Hepatic stellate cell (primary cell): ENCODE measurements at places on chromosomes 12 and 14.
A peak's percentile ranks its signal among the peaks of the same experiment; 100 is the strongest.

DNA sequence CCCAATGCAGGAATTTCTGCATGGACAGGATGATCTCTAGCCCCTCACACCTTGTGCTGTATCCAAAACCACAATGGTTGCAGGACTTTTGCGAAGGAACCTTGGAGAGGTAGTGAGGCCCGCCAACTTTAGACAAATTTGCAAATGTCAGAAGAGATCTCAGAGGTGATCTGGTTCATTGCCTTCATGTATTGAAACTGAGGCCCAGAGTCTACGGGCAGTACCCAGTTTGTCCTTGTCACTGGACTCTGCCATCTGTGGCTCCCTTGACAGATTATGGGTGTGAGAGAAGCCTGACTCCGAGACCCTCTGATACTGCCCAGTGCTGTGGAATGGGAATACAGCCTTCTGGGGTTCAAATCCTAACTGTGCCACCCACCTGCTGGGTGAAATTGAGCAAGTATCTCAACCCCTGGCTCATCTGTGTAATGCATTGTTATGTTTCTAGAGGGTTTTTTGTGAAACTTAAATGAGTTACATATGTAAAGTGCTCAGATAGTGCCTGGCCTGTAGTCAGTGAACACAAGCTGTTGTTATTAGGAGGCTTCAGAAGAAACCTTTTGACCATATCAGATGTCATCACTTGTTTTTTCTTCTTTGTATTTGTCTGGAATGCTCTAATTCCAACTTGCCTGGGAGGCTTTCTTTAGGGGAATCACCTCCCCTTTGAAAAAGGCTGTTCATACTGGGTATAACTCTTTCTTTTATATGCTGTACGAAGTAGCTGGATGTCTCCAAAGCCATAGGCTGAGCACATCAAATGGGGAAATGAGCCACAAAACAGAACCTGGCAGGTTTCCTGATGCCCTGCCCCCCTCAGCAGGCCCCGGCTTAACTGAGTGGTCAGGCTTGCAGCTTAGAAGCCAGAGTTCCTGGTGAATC is 71.4 kb upstream of the SRSF5 start:
- DNase-seq, result no peak

GRCh38 chr14:33951183-33951840 is 438 bp upstream of the EGLN3 start:
- no peak for DNase-seq

DNA sequence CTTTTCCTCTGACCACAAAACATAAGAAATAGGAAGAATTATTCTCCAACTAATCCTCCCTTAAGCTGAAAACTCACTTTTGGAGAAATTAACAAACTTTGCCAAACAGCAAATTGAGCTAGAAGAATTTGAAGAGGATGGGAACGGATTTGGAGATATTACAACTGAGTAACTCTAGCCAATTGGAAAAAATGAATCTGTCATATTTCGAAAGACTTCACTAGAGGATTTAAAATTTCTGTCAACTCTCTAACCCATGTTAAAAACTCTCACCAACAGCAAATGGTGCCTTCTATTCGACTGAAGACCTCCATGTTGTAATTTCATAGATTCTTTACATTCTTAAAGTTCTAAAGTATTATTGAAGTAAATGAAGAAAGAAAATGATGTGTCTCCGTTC is 414.2 kb downstream of the RMST start:
- DNase-seq, result no peak

DNA sequence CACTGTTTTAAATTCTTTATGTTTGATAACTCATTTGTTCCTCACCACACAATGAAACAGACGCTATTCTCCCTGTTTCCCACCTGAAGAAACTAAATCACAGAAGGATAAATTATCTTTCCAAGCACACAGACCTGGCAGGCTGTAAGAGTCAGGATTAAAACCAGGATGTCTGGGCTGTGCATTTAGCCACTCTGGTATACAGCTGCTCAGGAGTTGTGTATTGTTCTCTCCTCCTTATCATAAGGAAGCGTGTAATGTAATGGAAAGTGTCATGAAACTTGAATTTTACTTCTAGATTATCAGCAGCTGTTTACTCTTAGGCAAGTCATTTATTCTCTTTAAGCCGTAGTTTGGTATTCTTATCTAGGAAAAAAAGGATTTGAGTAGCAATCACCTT is 154.8 kb upstream of the LRIG3 start:
- no peak for DNase-seq

DNA sequence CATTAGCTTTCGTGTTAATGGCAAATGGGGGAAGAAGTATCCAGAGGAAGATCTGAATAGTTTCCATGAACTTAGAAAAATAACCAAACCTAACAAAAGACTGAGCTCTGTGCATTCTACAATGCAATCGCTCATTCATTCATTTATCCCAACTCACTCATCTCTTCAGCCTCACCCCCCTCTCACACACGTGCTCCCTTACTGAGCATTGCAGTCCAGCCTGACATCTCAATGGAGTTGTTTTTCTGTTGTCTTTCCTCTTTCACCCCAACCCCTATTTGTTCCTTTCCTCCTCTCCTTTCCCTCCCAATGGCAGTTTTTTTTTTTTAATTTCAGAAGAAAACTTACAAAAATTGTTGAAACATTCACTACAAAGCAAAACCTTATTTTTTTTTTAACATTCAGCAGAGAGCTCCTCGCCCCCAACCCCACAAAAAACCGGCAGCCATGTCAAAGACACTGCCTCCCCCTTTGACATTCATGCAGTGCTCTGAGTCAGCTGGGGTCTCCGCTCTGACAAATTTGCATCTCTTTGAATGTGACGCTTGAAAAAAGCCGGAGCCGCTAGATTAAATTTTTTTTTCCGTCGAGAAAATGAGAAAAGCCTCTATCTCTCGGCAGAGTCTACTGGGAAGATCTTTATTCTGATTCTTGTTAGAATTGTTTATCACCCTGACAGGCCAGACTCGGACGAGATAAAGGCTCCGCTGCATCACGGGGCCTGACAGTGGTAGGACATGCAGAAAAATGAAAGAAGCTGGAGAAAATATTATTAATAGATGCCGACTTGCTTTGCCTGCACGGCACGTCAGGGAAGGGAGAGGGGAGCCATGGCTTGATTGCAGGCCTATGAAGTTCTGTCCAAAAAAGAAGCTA is 775.6 kb downstream of the VRK1 start:
- no peak for DNase-seq

- no peak for DNase-seq
These were observed 62.1 kb upstream of the GALNT9 start for GRCh38 chr12:132391326-132392041.

- DNase-seq, result no peak
These were observed 163.1 kb downstream of the KLHL28 start for GRCh38 chr14:44798386-44799242.

DNA sequence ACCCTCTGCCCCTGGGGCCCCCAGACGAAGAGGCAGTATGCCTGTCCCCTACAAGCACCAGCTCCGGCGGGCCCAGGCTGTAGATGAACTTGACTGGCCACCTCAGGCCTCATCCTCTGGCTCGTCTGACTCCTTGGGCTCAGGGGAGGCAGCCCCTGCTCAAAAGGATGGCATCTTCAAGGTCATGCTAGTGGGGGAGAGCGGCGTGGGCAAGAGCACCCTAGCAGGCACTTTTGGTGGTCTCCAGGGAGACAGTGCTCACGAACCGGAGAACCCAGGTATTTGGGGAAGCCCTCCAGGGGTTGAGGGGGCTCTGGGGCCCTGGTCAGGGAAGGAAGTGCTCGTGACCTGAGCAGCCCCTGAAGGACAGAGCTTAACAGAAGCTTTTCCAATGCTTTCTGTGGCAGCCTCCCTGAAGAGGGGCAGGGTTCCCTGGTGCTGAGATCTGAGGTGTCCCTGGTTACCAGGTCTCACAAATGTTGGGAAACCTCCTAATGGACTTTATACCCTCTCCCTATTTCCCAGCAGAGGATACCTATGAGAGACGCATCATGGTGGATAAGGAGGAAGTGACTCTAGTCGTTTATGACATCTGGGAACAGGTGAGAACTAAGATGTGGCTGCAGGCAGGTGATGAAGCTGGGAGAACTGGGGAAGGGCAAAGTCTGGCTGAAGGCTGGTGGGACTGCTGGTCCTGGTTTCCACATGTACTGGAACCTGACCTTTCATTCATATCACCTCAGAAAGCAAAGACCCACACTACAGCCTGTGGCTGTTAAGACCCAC is 1.9 kb downstream of the REM2 start:
- DNase-seq, result no peak

GRCh38 chr14:81625343-81625742 is 91.7 kb upstream of the SEL1L start:
- DNase-seq, result no peak

DNA sequence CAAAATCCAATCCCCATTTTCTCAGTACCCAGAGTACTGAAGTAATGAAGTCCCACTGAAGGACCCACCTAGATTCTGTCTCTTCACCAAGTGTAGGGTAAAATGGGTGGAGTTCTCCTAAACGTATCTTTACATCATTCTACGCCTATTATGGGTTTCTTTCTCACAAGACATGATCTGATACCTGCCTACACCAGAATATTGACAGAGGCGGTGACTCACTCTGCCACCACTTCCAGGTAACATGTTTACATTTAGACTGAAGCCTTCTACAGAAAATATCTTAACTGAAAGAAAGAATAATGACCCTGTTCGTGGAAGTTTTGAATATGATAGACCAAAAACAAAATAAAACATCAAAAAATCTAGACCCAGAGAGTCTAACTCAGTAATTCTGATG is 89.8 kb downstream of the BTG1 start:
- DNase-seq, result no peak

DNA sequence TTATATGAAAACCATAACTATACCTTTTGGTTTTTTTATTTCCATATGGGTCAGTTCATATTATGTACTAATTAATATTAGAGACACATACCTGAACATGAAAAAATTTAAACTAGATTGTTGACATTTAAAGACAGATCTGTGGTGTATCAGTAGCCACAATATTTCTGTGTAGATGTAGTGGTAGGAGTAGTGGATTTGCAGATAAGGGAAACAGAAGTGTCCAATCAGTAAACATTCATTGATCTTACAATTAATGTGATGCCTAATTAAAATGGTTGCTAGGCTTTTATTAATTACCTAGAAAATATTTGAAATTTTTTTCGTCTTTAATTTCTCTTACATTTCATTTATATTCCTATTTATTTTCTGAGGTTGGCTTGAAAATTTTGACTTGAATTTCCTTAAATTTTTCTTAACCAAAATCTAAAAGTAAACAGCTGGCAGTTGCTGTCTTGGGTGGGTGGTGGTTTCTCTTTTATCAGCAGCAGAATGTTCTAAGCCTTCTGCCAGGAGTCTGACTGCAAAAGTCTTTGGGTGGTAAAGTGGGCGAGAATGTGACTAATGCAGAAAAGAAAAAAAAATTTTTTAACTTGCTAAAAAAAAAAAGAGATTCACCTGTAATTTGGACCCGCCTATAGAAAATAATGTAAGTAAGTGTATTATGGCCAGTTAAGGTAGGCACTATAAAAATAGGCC is 2.4 kb downstream of the FGFR1OP2 start:
- DNase-seq, result no peak

DNA sequence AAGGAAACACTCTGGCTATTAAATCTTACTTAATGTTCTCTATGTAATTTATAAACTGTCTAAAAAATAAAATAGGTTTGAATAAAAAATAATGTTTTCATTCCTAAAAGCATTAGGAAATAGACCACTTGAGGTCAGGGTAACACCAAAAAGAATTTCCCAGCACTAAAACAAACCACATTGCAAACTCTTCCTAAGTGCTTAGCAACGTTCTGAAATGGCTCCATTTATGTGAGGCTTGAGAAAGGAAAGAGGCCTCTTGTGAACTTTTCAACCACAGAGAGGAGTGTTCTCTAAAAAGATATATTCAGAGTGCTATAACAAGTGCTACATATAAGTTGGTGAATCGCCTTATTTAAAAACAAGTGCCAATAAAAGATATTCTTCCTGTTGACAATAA is 42.7 kb downstream of the ALX1 start:
- no peak for DNase-seq

- DNase-seq, result no peak
These were observed 834.9 kb downstream of the BCL11B start for GRCh38 chr14:98437113-98437512.

GRCh38 chr14:53432378-53432802 is 279.3 kb upstream of the DDHD1 start:
- peak; percentile 12 for DNase-seq

DNA sequence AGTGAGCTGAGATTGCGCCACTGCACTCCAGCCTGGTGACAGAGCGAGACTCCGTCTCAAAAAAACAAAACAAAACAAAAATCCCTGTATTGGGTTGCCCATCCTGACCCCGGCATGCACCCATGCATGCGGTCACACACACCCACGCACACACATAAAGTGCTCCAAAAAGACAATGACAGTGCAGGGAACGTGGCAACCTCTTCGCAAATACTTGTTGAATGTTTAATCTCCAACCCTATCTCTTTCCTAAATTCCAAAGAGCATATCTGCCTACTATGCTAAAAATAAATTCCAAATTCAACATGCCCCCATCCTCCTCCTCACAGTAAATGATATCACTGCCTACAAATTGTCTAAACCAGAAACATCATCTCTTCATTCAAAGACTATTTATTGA is 13.5 kb downstream of the SLC7A7 start:
- no peak for DNase-seq

DNA sequence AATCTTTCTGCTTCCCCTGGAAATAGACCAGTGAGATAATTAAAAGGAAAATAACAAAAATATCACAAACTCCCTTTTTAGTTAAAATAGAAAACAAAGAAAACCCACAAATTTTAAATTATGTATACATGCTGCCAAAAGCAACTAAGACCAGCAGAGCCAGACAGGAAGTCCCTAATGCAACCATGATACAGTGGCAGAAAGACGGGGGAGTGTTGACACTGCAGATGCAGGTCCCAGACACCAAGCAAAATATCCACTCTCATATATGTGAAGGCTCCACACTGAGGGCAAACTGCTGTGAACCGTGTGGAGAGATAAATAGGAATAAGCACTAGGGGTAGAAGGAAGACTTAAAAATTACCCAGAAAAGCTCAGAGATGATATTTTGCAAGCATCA is 401.0 kb downstream of the BTG1 start:
- DNase-seq, result no peak

DNA sequence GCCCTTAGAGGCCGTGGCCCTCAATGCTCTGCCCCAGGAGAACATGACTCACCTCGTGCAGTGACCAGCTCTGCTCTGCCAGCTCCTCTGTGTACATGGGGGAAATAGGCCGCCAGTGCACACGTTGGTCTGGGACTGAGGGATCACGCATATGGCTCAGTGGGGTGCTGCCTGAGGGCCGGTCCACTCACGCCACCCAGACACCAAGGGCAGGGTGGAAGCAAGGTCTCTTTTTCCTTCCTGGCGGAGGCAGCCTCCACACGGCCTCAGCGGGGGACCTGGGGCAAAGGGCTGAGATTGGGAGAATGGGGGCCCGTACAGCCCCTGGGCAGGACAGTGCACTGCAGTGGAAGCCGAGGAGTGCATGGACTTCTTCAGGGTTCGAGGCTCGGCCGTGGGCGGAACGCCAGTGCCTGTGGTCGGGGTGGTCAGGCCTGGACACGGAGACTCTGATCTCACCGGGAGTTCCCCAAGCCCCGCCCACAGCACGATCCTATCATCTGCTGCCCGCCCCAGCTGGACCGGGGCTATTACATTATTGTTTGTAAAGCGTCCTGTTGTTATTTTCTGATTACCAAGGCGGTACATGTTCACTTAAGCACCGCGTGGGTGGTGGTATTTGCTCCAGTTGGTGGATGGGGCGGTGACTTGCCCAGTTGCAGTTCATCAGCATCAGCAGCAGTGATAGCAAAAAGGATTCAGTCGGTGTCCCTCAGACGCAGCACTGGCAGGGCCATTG is 38.8 kb upstream of the TDRD9 start:
- DNase-seq, result no peak

- peak; percentile 7 for DNase-seq
These were observed 518.7 kb downstream of the TMEM121 start for GRCh38 chr14:106044949-106045596.

- DNase-seq, result no peak
These were observed 1.2 kb downstream of the SCNN1A start for GRCh38 chr12:6374028-6374785.
